Non-pigmented ciliary epithelial cell (primary cell): ENCODE measurements at places on chromosomes 13 and 19.

DNA sequence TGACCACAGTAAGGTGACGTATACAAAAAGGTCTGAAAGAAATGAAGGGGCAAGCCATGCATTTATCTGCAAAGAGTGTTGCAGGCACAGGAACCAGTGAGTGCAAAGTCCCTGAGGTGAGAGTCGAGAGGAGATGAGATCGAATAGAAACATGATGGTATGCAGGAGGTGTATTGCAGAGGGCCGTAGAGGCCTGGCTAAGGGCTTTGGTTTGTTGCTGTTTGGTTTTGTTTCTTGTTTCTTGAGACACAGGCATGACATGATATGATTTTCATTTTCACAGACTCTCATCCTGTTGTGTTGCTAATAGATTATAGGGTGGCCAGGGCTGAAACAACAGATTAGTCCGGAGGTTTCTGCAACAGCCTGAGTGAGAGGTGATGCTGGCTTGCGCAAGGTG lies 80.4 kb downstream of the HSPH1 start:
- no peak for DNase-seq

- no peak for DNase-seq
These were observed 83.0 kb upstream of the FNDC3A start for GRCh38 chr13:48892688-48893075.

DNA sequence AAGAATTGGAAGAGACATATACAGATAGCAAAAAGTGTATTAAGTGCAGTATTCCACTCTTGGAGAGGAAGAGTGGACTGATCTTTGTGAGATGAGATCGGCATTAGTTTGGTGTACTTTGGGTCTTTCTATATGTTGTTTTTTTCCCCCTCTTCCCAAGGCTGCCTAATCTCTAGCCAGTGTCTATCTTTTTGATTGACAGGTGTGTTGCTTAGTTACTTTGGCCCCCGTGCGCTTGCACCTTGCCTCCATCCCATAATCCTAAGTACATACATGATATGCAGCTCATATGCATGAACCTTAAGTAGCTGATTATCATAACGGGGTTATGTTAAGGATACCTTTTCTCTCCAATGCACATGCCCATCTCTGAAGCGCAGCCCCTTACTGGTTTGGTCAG lies 4.3 kb upstream of the SLC7A10 start:
- no peak for DNase-seq

GRCh38 chr19:10538204-10538983 lies 5.3 kb upstream of the ATG4D start:
- DNase-seq, result no peak

GRCh38 chr19:13154241-13154778 lies 4.1 kb downstream of the IER2 start:
- peak; percentile 82 for DNase-seq
